ENCODE measurements at places on chromosomes 1 and 21.

DNA sequence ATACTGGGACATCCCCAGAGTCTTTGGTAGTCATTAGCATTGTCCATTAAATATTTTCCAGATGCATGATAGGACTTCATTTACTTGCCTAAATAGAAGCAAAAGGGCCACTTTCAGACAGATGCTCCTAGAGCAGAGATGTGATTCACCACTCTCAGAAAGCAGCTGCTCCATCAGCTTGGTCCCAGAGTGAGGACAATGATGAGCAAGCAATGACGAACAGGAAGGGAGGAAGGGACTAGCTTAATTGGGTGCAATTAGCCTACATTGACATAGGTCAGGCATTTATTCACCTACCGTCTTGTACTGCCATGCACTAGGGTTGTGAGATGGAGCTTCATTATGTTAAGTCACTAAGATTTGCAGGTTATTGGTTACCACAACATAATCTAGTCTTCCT lies 85.1 kb upstream of the PLXNA2 start:
- no peak for DNase-seq

- DNase-seq, result no peak
Observed at GRCh38 chr1:72442262-72442661, 159.9 kb upstream of the NEGR1 start.

GRCh38 chr1:5686925-5687706 lies 305.1 kb downstream of the NPHP4 start:
- DNase-seq, result no peak

DNA sequence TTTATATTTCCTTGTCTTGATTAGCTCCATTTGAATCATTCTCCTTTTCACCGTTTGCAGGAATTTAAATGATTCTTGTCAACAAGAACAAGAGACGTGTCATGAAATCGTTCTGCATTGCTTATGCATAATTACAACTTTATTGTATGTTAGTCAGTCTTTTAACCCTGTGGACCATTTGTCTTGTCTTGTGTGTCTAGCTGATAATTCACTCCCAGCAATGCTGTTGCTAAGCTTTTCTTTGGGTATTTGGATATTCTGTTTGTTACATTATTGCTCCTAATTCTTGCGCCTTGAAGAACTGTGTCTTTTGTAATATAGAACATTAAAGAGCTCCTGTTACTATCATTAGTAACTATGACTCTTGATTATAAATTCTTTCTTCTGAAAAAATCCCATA lies 311.9 kb downstream of the RYR2 start:
- DNase-seq, result no peak

DNA sequence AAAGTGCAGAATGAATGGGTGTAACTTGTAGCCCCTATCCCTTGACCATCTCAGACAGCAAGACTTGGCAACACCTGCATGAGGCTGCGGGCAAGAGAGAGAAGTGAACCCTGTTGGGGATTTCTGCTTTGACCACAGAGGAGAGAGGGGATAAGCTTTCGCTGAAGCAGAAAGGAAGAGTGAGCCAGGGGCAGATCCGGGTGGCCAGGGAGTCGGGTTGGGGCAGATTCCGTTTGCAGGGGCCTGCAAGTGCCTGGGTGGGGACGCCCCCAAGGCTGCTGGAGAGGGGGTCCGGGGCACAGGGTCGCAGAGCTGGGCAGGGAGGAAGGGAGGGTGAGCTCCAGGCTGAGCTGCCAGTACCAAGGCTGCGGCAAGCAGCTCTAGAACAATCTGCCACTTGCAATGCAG lies 25.3 kb upstream of the PIK3CD start:
- no peak for DNase-seq

DNA sequence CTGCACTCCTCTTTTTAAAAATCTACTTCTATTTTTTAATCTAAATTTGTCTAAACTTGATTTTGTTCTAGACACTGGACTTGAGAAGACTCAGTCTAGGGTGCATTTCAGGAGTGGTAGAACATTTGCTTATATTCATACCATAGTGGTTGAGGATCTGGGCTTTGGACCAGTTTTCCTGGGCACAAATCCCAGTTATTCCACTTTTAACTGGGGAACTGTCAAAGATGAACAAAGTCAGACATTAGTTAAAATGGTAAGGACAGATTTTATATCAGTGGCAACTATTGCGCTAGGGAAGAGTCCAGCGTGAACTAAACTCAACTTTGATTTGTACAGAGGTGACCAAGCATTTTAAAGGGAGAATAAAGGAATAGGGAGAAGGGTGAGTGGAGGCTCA lies 102.4 kb downstream of the FMN2 start:
- no peak for DNase-seq

GRCh38 chr1:178578541-178578940 lies 65.6 kb downstream of the TEX35 start:
- no peak for DNase-seq

DNA sequence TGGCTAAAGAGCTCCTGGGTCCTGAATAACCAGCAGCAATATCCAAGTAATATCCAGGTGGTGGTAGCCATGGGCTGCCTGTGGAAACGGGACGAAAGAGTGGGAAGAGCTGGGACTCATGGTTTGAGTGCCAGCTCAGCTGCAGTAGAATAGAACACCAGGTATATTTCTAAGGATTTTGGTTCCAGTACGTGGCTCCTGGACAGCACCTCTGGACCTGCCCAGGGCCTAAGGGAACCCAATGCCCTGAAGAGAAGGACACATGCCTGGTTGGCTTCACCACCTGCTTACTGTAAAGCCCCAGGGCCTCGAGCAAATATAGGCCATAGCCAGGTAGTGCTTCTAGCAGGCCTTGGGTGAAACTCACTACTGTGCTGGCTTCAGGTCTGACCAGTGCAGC lies 566.7 kb downstream of the KIF26B start:
- no peak for DNase-seq

- no peak for DNase-seq
Observed at GRCh38 chr1:2144501-2145090, 50.0 kb downstream of the FAAP20 start.

DNA sequence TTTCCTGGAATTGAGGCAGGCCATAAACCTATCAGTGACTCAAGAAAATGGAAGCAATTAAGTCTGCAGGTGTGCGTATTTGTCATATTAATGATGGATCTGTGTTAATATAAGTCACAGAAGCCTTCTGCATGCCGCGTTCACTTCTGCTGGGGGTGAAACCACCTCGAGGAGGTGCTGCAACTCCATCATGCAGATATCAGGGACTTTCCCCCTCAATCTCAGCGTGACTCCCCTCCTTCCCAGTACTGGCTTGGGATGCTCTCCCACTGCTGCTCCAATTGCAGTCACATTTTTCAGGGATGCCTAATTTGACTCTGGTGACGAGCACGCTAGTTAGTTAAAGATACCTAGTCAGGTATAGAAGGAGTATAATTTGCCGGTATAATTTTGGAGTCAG lies 87.5 kb downstream of the ASTN1 start:
- DNase-seq, result no peak

DNA sequence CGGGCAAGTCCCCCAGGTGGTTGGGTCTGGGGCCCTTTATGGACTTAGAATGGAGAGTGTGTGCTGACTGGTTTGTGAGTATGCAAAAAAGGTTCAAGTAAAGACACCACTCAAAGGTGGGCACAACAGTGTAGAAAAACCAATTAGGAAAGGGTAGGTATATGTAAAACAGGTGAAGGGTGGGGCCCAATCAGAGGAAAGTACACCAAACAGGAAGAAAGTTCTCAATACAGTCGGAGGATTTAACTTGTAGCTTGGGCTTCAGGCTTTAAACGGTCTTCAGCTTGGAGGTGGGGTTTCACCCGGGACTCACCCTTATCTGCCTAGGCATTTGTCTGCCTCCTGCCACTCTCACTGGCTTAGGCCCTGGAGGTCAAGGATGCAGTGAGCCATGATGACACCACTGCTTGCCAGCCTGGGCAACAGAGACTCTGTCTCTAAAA lies 6.8 kb upstream of the PUM1 start:
- no peak for DNase-seq

DNA sequence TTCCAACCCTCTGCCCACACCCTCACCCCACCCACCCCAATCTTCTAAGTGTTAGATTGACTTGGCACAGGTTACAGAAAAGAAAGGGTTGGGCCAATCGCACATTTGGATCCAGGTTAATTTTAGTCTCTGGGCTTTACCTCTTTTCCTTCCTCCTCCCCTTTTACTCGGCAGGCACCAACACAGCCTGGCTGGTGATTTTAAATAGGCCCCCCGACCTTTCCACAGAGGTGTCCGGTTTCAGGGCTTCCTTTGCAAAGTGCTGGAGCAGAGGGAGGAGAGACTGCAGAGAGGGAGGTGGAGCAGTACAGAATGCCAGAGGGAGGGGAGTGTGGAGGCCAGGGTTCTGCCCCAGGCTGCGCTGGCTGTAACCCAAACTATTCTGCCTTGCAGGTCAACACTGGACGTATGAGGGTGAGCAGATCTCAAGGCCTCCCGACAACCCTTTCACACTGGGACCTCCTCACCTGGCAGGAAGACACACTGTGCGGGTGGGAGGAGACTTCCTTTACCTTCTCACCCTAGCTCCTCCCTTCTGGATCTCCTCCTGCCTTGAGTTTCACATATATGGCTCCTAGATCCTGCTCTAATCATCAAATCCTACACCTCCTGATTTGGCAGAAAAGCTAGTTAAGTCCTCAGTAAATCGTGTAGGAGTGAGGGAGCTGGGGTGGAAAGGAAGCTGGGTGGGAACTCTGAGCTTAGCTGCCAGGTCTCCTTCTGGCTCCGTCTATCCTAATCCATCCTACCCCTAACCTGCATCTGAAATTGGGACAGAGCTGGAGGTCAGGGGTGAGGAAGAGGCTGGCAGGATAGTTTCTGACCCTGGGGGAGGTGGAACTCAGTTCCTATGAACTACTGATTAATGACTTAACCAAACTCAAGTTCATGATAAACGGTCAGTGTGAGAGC lies 2.4 kb downstream of the CA14 start:
- DNase-seq, result peak; percentile 48

DNA sequence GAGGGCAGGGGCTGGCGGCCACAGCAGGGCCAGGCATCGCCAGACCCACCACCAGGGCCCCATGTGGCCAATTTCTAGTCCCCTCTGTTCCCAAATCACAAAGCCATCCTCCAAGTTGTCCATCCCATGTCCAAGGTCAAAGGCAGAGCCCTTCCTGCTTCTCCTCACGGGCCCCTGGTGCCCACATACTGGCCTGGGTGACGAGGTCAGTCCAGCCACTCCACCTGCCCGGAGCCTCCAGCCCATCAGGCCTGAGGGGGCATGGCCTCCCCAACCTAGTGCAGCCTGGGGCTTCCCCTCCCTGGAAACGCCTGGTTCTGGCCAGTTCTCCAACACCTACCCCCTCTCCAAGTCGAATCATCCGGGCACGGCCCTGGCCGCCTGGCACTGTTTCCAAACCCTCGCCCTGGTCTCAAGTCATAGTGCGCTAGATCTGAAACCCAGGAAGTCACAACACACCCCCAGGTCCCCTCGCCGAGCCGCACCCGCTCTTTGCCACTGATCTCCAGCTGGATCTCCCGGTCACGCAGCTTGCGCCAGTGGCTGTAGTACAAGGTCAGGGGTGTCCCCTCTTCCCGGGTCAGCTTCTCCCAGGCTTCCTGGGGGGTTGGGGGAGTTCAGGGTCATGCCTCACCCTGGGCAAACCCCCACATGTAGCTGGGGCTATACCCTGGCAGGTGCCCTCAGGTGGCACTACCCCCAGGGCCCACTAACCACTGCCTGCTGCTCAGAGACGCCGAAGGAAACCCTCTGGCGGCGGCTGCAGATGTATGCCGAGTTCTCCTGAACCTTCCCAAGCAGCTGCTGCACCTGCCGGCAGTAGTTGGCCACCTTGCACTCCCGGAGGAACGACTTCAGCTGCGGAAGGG lies 13.1 kb downstream of the NOC2L start:
- no peak for DNase-seq

Data from HTR-8/SVneo (cell line).